HTR-8/SVneo (cell line): ENCODE measurements at places on chromosomes 6 and 20.

GRCh38 chr6:3579652-3580175, 122.9 kb upstream of the SLC22A23 start:
- no peak for DNase-seq

- DNase-seq = no peak
Observed at GRCh38 chr6:135257631-135258405, 76.7 kb downstream of the MYB start.

- DNase-seq = no peak
Observed at GRCh38 chr6:40313582-40313981, 273.6 kb downstream of the LRFN2 start.

GRCh38 chr6:165774903-165775601, 112.0 kb upstream of the PDE10A start:
- no peak for DNase-seq

DNA sequence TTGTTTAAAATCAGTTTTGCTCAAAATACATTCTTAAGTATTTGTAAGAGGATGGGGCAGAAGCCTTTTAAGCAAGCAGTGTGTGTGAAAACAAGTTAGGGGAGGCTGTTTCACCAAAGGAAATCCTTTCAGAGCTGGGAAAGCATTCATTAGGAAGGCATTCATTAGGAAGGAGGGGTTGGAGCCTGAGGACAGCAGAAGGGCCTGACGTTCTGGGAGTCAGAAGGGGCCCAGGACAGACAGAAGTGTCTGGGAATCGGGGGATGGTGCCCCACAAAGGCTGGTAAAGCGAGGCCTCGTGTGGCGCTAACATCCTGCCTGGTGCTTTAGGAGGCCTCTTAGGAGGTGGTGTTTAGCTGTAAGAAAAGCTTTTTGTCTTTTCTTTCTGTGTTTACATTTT, 80.6 kb upstream of the NXT1 start:
- no peak for DNase-seq

DNA sequence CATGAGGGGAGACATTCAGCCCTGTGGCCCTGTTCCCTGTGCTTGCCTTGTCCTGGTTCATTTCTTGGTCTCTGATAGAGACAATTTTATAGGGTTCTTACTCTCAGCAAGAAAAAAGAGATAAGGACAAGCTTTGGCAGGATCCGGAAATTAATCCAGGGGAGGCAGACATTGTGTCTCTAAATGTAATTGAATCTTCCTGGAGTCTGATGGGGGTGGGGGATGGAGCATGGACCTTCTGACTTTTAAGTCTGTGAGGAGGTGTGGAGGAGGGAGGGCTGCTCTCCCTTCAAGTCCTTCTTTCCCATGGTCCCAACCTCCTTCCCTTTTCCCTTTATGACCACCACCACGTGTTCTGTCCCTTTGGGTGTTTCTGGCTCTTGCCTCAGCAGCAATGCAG, 512.7 kb downstream of the DHX35 start:
- DNase-seq = no peak

GRCh38 chr20:50464026-50464724, 46.0 kb upstream of the PTPN1 start:
- peak; percentile 87 for DNase-seq

GRCh38 chr6:44266347-44266746, 996 bp upstream of the NFKBIE start:
- no peak for DNase-seq

- DNase-seq = no peak
Observed at GRCh38 chr6:142706210-142706609, 238.8 kb downstream of the HIVEP2 start.

- DNase-seq = no peak
Observed at GRCh38 chr6:77371748-77372147, 91.5 kb downstream of the HTR1B start.

DNA sequence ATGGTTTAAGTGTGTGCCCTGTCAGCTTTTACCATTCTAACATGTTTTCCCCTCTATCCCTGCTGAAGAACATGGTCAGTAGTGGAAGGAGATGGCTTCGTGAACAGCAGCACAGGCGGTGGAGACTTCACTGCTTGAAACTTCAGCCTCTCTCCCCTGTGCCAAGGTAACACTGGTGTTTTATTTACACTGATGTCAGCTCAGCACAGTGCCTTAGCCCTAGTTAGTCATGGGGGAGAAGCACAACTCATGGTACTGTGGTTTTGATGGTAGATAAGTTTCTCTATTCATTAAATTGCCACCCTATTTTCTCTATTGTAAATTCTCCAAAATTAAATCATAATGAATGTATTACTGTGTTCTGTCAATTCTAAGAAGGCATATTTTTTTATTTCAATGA, 56.6 kb downstream of the MTHFD1L start:
- no peak for DNase-seq

DNA sequence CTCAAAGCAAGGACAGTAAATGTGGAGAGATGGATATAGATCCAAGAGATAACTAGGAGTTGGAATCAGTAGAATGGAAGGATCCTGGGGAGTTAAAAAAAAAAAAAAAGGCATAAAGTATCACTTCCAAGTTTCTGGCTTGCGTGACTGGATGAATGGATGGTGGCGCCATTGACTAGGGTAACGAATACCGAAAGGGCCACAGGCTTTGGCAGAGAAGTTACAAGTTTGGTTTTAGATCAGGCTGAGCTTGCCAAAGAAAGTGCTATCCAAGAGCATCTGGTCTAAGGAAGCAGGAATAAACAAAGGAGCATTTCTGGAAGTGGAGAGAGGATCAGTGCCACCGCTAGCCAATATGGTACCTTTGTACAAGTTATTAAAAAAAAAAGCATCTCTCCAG, 17.5 kb downstream of the L3MBTL1 start:
- DNase-seq = no peak

GRCh38 chr6:25486550-25486949, 165.5 kb upstream of the SCGN start:
- no peak for DNase-seq

GRCh38 chr6:160348223-160349019, at the start of gene SLC22A3:
SLC22A3 (plus strand) TSS chr6:160348378; CDS start chr6:160348420, 42 bp downstream.
- no peak for DNase-seq

GRCh38 chr6:85983032-85983659, 340.5 kb upstream of the SYNCRIP start:
- no peak for DNase-seq
